ENCODE measurements at places on chromosomes 4 and X.

DNA sequence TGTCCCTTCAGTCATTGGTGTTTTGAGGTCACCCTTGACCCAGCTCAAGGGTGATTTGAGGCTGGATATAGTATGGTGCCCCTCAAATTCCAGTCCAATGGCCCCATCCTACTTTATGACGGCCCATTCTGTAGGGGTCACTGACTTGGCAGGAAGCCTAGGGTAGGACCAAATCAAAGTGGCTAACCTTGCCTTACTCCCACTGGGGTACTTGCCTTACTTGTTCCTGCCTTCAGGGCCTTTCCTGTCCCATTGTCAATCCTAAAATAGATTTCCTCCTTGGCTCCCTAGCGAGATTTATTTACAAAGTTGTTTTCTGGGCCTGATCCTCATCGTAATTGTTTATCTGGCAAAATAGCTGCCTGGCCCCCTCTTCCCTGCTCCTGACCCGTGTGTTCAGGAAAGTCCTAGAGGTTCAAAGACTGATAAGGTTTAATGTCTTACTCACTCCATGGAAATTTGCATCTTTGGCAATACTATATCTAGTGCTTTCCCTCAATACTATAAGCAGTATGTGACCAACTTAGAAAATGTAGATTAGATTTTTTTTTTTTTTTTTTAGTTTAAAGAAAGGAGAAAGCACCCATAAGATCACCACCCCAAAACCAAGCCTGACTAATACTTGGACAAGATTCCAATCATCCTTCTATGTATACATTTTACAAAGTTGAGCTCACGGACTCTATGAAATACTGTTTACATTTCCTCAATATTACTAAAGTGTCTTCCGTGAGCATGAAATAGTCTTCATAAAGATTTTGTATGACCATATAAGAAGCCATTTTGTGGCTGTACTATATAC lies 44.8 kb downstream of the MSN start:
- no peak for DNase-seq

DNA sequence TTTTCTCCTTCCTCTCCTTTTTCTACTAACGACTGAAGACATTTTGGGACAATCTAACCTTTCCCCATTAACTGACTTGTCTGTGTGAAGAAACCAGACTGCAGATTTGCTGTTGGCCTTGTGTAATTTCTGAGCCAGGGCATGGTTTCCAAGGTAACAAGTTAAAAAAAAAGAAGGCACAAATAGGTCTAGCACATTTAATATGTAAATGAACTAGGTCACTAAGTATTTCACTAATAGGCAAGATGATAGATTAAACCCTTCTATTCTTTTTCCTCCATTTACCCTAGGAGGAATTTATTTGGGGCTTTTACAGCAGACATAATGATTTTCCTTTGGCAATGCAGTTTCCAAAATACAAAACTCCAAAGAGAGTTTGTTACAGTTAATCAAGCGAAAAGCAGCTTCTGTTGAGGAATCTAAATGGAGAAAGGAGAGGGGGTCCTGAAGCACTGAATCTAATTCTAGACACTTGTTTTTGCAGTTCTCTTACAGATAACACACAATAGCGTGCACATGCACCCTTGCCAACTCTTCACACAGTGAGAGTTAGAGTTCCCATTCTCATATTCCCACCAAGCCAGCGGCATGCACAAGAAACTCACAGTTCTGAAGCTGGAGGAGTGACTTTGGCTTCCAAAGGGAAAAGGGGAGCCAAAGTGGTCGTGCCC lies 72.0 kb downstream of the TSPAN5 start:
- no peak for DNase-seq

GRCh38 chr4:55398461-55398860 lies 2.7 kb downstream of the TMEM165 start:
- no peak for DNase-seq

GRCh38 chrX:151183912-151184565 lies 7.7 kb downstream of the GPR50 start:
- no peak for DNase-seq

DNA sequence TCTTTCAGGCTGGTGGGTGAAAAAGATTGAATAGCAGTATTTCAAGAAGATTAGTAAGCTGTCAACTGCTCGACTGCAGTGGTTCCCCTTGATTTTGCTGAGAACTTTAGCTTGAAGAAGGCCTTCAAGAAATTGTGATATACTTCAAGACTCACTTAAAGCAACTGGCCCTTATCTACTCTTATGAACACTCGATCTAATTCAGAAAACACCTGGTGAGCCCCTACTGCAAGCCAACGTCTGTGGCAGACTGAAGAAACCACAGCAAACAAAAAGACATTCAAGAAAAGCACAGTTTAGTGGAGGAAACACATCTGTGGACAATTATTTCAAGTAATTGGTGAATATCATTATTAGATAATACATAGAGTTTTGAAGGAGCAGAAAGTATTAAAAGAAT lies 119.0 kb downstream of the INPP4B start:
- DNase-seq: no peak

DNA sequence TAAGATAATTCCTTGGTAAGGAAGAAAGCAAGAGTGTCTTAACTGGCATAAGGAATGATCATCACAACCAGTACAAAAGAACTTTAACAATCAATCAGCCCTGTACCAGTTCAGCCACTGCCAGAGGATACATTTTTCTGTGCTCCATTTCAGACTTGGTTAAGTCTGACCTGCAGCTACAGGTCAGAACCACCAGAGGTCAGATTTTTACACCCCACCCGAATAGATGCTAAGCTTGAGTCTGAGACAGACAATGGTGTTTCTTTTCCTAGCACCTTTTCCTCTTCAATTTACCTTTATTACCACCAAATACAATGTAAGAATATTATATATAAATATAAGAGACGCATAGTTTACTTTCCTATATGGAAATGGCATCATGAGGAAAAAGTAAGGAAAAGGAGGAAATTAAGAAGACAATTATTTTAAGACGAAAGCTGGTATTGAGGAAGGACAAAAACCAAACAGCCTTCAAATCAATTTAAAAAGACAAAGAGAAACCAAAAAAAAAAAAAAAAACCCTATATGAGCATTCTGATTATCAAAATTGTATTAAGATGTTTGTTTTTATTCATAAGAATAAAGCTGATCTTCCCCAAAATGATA lies 215.3 kb upstream of the TTC29 start:
- DNase-seq: no peak

DNA sequence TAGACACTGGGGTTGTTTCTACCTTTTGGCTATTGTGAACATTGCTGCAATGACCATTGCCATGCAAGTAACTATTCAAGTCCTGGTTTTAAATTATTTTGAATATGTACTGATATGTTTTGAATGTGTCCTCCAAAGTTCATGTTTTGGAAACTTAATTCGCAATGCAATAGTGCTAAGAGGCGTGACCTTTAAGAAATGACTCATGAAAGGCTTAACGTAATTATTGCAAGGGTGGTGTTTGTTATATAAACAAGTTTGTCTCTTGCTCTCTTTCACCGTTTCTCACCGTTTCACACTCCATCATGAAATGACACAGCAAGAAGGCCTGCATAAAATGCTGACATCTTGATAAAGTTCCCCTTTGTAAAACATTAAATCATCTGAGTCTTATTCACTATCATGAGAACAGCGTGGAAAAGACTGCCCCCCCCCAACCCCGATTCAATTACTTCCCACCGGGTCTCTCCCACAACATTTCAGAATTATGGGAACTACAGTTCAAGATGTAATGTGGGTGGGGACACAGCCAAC lies 506.9 kb upstream of the FAM47C start:
- no peak for DNase-seq

DNA sequence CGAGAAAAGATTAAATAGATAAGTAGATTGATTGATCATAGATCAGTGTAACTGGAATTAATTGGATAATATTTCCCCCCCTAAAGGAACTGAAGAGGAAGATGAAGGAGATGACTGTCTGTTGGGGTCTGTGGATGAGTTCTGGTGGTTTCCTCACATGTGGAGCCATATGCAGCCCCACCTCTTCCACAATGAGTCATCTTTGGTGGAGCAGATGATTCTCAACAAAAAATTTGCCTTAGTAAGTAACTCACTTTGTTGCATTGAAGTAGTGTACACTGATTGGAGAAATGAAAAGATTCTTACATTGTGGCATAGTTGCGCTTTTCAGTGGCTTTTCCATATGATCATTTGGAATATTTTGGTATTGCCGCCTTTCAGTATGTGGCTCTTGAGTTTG lies 80.4 kb downstream of the NDST3 start:
- DNase-seq: no peak

GRCh38 chr4:129545599-129546278 lies 449.8 kb downstream of the C4orf33 start:
- no peak for DNase-seq

GRCh38 chrX:20374900-20375438 lies 108.3 kb upstream of the RPS6KA3 start:
- DNase-seq: no peak

DNA sequence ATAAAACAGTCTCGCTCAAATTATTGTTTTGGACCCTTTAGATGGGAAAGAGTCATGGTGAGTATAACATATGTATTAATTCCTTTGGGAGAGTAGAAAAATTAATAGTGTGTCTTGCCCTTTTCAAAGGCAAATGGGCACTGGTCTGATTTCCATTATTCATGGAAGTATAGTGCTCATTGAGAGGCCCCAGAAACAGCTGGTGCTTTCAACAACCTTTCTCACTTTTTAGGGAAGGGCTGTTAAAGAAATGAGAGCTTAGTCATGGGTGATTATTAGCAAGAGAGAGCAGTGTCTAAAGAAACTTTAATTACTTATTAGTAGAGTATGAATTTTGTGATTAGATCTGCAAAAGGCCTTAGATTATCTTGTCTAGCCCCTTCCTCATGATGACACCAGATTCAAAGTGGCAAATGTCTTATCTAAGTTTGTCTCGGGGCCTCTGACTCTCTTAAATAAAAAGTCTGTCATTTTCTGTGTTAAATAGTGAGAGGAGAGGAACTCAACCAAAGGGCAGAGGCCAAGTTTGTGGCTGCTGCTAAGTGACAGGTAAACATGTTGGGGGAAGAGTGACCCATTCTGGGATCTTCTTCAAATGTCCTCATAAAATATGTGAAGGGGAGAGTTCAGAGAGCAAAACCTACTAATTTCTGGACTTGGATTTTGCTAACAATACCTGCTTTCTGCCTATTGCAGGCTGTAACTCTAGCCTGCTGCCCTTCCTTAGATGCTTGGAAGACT lies 110.6 kb downstream of the REPS2 start:
- DNase-seq: no peak

DNA sequence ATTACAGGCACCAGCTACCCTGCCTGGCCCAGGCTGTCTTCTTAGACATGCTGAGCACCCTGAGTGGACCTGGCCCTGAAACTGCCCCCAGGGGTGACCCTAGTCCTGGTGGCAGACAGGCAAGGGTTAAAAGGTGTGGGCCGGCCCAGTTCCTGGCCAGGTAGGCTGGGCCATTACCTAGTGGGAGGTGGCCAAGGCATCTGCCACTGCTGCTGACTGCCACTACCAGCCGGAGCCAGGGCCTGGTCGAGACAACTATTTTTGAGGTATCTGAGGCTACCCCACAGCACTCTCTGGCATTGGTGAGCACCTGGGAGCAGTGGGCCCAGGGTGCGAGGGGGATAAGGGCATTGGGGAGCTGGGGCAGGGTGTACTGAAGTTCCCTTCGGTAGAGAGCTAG lies at the start of gene CCDC120:
CCDC120 (plus strand) TSS at position 206 of the 400 bp plus-strand sequence. CDS start 3,043 bp downstream, outside the sequence.
- DNase-seq: no peak

DNA sequence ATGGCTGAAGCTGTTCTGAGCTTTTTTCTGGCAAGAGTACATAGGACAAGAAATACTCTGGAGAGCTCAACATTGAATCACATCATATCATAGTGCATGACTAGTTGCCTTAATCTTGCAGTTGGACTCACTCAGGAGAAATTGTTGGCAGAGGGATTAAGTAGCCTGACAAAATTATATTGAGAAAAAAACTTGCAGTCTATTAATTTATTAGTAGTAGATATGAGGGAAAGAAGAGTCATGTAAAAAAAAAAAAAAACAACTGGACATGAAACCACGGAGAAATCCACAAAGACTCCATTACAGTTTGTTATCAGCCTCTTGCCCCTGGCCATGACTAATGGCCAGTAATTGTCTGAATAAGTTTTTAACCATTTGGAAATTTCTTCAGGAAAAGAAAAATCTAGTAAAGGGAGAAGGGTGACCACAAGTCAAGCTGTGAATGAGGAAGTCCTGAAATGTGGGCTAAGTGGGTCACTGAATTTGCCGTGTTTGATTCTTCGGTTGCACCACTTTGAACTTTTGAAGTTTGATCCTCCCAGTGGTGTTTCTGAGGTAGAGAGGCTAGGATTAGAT lies 45.6 kb downstream of the FHL1 start:
- DNase-seq: no peak

DNA sequence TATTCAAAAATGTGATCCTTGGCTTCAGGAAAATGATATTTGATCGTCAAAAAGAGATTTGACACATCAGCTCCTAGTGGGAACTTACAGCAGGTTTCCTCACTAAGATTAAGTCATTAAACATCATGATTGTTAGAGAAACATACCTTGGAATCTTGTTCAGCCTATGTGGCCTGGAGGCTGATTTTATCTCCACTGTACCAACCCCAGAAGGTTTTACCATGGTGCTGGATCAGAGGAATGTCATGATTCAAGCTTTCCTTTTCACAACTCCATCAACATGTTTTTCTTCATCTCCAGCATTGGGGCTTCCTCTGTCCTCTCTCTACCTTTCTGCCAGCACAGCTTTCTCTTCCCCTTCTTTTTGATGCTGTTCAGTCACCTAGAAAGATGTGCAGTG lies 68.4 kb upstream of the MID1IP1 start:
- no peak for DNase-seq

DNA sequence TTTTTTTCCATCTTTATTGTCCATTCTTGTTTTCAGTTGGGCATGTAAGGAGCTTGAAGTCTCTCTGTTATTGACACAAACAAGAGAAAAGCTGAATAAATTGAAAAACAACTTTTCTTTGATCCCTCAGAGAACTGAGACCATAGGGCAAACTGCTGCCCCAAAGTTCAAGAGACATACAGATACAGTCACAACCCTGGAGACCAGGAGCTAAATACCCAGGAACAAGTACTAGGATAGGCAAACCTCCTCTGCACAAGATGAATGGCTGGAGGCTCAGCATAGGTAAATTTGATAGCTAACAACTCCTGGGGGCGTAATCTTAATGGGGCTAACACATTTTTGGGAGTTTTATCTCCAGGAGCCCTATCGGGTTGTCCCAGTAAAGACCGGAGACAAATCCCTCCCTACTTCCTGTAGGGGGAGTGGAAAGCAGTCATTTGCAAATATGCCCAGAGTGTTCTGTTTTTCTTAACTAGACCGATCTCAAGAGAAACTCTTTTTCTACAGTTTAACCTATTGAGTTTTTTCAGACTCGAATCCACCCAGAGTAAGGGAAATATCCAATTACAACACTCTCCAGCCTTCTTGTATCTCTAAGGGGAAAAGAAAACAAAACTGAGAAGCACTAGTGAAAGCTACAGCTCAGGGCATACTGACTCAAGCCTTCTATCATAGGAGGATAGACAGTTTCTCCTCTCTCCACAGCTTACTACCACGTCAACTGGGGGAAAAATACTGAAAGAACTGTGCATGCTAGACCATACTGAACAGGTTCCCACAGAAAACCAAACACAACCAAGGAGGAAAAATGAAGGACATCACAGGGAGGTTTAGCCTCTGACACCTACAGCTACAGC lies 23.1 kb downstream of the MAGEA8 start:
- no peak for DNase-seq
